ENCODE measurements at places on chromosomes 4 and X. TPM values are rescaled to one million over a fixed set of nuclear protein-coding genes. Genes with fewer than 3 reads are reported as not detected.

The LRAT gene
- not detected for total RNA-seq

The TEX13B gene
- not detected for total RNA-seq

The LONRF3 gene
- 3.3 TPM for total RNA-seq

The TNMD gene
- total RNA-seq = not detected

The GLRA2 gene
- total RNA-seq = not detected

The KIF4A gene
- 29.1 TPM for total RNA-seq

The PDGFC gene
- 3.1 TPM for total RNA-seq

The MTTP gene
- not detected for total RNA-seq

The RTL5 gene
- 2.3 TPM for total RNA-seq

The PDLIM3 gene
- total RNA-seq = not detected

The PLXNB3 gene
- 3.3 TPM for total RNA-seq

The NWD2 gene
- total RNA-seq = not detected

The GPRASP3 gene
- total RNA-seq = 3.3 TPM

The ADGRL3 gene
- 0.03 TPM for total RNA-seq

The F8A2 gene
- not detected for total RNA-seq

The KLB gene
- total RNA-seq = 0.08 TPM

The PABPC1L2B gene
- total RNA-seq = not detected

The MEPE gene
- total RNA-seq = not detected

The SRPK3 gene
- total RNA-seq = not detected

The CDKN2AIP gene
- 10.2 TPM for total RNA-seq

The MAGEH1 gene
- 7.8 TPM for total RNA-seq

The GAGE12H gene
- total RNA-seq = not detected

The IRS4 gene
- total RNA-seq = not detected

The SORCS2 gene
- total RNA-seq = 3.4 TPM

The ADH1A gene
- not detected for total RNA-seq

The SMARCAD1 gene
- 11.9 TPM for total RNA-seq

The CLDN2 gene
- 5.9 TPM for total RNA-seq

The TMEM31 gene
- not detected for total RNA-seq

The CLTRN gene
- total RNA-seq = 0.82 TPM

The PCDH7 gene
- 0.08 TPM for total RNA-seq

The PCYT1B gene
- not detected for total RNA-seq

The MAP3K15 gene
- 1.8 TPM for total RNA-seq

The ZFP42 gene
- total RNA-seq = not detected

The FREM3 gene
- total RNA-seq = not detected

The MRPS18C gene
- total RNA-seq = 48.0 TPM

The COX7B2 gene
- total RNA-seq = not detected

The GNRHR gene
- total RNA-seq = not detected

The MSN gene
- 307 TPM for total RNA-seq

The RIPPLY1 gene
- not detected for total RNA-seq

The CPZ gene
- 0.17 TPM for total RNA-seq

The KCNE5 gene
- 0.24 TPM for total RNA-seq

The S100G gene
- total RNA-seq = not detected

The KDR gene
- total RNA-seq = not detected

The SERTM2 gene
- total RNA-seq = not detected

The PPP1R3F gene
- total RNA-seq = 2.2 TPM

The GAK gene
- 54.2 TPM for total RNA-seq

The FHDC1 gene
- 0.64 TPM for total RNA-seq

The AGA gene
- total RNA-seq = 16.6 TPM

The BEX1 gene
- not detected for total RNA-seq

The DCAF4L1 gene
- total RNA-seq = 0.19 TPM

The TMEM271 gene
- not detected for total RNA-seq

The CACNA1F gene
- total RNA-seq = not detected

The AP1AR gene
- 9.8 TPM for total RNA-seq

The KLF8 gene
- total RNA-seq = not detected

The LRIT3 gene
- total RNA-seq = not detected

The KCTD8 gene
- total RNA-seq = not detected

The OTC gene
- not detected for total RNA-seq

The CHST7 gene
- total RNA-seq = 42.6 TPM

The FGG gene
- 9.9 TPM for total RNA-seq

All from A549 treated with Mapracorat at 1 μM for 4 hours (cell line).